ENCODE measurements at places on chromosomes 3 and 15.

GRCh38 chr3:27380433-27381357, 11.5 kb upstream of the NEK10 start:
- DNase-seq: no peak

DNA sequence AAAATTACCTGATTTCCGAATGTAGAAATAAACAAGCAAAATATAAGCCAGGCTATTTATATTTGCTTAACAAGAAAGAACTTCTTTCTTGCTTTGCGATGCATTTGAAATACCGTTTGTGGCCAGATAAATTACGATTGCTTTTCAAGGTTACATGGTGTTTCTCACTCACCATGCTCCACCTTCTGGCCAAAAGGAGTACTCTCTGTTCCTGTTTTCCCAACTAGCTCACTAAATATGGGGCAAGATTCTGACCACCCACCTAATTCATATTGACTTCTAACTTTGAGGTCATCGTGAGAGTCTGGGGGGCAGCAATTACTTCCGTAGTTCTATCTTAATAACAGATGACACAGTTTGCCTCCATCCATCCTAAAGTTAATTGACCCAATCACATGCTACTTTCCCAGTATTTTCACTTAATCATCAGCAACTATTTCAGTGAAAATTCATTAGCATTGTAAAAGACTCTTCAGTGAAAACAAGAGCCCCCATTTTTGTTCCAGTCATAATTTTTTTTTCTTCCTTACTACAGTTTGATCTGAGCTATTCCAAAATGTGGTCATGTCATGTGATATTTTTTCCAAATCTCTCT, 25.9 kb downstream of the ACP3 start:
- peak; percentile 45 for DNase-seq

DNA sequence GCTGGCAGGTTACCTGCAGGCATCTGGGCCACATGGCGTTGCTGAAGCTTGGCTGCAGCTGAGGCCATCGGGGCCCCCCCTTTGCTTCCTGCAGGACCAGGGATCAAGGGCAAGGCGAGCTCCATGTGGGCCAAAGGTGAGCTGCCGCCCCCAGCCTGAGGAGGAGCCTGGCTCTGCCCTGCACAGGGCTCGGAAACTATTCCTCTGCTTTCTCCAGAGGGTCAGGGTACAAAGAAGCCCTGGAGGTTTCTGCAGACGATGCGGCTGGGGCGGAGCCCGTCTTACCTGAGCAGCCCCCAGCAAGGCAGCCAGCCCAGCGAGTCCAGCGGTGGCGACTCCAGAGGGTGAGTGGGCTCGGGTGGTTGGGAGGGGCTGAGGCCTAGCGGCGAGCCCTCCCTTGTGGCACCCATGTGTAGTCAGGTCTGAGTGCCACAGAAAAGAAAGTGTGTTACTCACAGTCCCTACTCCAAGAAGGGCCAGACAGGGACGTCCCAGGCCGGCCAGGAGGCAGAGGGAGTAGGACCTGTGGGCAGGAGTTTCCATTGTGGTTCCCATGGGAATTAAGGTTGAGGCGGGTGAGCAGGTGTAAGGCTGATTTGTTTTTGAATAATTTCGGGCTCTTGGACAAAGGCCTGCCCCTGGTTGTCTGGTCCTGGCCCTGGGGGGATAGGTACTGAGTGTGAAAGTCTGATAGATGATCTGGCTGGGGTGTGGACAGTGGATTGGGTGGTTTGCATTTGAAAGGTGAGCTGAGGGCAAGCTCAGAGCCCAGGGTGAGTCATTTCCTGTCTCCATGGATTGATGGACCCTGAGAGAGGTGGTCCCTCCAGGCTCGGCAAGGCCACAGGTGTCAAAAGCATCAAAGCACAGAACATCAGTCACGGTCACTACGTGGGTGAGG, 25.4 kb downstream of the CFAP100 start:
- no peak for DNase-seq

GRCh38 chr3:194261581-194262063, 89.5 kb downstream of the CPN2 start:
- no peak for DNase-seq

DNA sequence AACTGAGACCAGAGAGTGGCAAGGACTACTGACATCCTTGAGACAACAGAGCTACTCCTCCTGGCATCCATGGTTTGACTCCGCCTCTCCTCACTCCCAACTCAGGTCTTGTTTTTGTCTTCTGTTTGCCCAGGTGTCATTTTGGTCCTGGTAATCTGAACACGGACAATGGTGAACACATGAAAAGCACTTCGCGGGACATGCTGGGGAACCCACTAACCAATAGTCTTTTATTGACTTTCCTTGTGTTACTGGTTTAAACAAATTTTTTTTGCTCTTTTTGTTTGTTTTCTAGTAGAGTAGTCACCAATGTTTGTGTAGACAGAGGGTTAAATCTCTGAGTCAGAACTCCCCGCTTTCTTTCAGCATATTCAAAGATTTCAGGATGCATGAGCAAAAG, 38.4 kb downstream of the LARP6 start:
- no peak for DNase-seq

GRCh38 chr3:126538966-126539365, 15.0 kb downstream of the CHST13 start:
- DNase-seq: no peak

GRCh38 chr15:97968380-97968779, 7.9 kb downstream of the ARRDC4 start:
- no peak for DNase-seq

GRCh38 chr15:98311566-98312188, 336.7 kb upstream of the IGF1R start:
- DNase-seq: peak; percentile 88

GRCh38 chr3:171266740-171267073, 193.5 kb downstream of the TNIK start:
- no peak for DNase-seq

- DNase-seq: peak; percentile 6
These were observed 164.0 kb downstream of the IL20RB start for GRCh38 chr3:137121704-137122314.

DNA sequence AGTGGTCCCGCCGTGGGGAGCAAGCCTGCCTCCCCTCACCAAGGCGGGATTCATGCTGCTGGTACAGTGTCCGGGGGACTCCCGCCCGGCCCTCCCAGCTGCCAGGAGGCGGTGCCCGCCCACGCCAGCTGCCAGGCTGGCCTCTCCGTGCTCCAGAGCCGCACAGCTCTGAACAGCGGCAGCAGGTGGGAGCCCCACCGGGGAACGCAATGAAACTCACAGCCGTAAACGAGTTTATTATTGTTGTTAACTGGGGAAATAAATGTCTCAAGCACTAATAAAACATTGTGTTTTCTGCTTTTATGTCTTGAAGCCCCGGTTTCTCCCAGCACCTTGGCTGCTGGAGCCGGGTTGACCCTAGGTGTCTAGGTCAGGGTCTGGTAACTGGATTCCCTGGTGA, 317.7 kb upstream of the TLE3 start:
- no peak for DNase-seq

GRCh38 chr15:78702609-78703333, 61.8 kb upstream of the CHRNB4 start:
- no peak for DNase-seq

DNA sequence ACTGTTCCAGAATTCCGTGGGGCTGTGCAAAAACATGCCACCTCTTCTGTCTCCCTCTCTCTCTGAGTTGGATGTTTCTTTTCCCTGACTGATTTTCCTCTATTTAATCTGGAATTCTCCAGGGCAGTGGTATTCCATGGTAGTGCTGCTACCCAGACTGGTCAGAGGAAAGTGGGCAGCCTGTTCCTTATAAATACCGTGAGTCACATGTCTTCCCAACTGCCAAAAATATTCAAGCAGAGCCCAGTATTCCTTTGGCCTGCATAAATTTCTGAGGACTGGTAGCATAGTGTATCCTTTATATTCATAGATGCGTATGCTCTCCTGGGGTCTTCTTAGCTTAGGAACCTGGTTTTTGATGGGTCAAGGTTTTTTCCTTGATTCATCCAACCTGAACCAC, 40.9 kb downstream of the CEMIP start:
- no peak for DNase-seq

- no peak for DNase-seq
These were observed 22.6 kb downstream of the RARRES1 start for GRCh38 chr3:158709666-158710083.

DNA sequence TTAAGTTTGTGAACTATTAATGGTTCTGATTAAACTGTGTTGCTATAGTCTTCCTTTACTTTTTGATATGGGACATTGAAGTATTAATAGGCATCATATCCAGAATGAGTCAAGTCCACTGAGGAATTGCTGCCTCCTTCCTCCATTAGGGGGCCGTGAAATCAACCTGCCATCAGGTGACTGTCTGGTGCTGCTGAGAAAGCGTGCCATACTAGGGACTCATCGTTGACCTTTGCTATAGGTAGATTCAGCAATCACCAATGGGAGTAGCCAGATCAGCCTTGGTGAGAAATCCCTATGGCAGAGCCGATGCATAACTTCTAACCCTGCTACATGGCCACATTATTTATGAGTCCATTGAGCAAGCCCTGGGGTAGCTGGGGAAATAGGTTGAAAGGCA, 30.1 kb upstream of the SLC28A2 start:
- no peak for DNase-seq

DNA sequence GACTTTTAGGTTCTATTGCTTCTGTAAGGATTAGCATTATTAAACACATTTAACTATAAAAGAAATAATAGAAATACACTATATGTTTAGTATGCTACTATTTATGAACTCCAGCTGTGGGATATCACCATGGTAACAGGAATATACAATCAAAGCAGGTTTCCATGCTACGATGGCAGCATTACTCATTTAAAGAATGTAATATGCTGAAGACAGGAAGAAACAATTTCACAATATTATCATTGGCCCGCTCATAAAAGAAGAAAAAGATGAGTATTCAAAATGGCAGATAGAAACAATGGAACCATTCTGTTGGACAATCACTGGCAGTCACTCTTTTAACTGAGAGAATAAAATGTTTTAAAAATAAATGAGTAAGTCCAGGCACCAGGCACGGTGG, 153.4 kb downstream of the CBLB start:
- DNase-seq: no peak

DNA sequence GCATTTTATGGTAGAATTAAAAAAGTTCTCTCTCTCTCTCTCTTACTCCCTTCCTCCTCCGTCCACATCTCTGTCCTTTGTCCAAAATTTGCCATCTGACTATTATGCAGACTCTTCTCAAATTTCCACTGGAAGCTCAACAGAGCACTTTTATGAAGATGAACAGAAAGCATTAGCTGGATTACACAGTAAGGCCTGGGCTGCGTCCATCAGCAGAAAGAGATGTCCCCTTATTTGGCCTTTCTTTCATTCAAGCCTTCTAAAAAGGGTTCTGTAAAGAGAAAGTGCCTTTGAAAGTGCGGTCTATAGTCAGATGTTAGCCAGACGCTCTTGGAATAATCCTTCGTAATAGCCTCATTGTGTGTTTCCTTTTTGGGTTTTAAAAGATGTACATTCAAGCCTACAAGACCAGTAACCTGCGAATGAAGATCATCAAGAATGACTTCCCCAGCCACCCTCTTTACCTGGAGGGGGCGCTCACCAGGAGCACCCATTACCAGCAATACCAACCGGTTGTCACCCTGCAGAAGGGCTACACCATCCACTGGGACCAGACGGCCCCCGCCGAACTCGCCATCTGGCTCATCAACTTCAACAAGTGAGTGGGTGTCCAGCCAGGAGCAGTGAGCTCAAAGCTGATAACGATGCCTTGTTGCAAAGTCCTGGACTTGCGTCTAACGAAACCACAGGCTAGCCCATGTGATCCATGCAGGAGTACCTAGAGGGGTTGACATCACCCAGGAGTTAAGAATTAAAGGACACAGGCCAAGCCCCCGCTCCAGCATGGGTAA, 53.1 kb downstream of the MESD start:
- DNase-seq: no peak
